T-helper 17 cell (primary cell): ENCODE measurements at places on chromosomes 11 and 22. TPM values are rescaled to one million over a fixed set of nuclear protein-coding genes. Genes with fewer than 3 reads are reported as not detected.

DNA sequence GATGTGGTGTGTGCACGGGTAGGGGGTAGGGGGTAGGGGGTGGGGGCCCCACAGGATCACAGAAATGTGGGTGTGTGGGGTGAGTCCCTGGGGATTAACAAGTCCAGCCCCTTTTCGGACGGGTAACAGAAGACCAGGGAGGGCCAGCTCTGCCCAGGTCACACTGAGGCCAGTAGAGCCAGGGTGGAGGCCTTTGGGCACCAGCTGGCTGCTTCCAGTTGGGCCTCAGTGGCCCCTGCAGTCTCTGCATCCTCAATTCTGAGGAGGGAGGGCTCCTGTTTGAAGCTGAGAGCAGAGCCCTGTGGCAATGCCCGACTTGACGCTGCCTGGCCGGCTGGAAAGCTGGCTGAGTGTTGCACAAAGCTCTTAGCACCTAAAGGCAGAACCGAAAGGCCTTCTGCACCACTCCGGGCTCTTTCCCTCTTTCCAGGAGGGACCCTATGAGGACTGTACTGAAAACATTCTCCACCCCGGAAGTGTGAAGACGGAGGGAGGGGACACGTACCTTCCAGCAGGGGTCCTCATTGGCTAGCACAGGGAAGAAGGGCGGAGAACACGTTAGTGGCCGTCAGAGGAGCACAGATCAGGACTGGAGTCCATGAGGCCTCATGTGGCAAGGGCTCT lies 120.4 kb downstream of the PHF21B start:
- DNase-seq: no peak

DNA sequence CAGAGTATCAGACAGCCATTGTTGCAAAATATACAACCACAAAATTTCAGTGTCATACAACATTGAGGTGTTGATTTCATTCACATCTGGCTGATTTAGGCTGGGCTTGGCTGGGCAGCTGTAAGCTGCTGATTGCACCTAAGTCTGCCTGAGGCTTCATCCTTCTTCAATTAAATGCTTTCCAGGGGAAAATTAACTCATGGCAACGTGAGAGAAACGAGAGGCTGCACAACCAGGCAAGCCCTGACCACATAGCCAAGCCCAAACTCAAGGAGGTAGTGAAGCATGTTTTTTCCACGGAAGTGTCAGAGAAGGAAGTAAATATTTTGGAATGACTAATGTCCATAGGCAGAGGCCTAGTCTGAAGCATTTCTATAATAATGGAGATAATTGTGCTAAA lies 273.8 kb upstream of the ZC3H12C start:
- DNase-seq: no peak

DNA sequence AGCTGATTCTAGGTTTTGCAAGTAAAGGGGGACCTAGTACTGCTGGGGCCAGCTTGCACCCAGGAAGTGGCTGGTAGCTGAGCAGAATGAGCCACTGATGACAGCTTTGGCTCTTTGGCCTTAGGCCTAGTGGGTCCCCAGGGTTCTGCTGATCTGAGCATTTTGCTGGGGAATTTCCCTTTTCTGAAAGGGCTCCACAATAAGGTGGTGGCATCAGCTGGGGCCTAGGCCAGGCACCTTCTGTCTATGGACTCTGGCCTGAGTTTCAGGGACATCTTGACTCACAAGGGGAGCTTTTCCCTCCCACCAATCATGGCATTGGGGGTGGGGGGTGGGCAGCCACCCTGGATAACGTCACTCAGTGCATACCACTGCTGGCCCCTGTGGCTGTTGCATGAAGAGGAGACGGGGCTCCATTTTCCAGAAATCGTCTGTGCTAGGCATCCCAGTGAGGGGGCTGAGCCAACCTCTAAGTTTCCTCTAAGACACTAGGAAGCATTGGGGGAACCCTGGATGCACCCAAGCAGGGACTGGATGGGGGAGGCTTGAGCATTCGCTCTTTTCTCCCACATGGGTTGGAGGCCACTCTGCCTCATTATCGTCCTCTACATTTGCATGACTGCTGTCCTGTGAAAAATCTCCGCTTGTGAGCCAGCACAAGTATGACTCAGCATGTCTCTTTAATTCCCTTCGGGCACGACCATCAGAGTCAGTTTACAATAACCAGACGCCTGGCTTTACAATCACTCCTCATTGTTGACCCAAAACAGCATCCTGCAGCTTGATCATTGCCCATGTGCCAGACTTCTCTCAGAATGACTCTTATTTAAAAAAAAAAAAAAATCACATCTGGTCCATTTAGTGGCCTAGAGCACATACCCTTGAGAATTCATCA lies 145.0 kb upstream of the THY1 start:
- DNase-seq: no peak

DNA sequence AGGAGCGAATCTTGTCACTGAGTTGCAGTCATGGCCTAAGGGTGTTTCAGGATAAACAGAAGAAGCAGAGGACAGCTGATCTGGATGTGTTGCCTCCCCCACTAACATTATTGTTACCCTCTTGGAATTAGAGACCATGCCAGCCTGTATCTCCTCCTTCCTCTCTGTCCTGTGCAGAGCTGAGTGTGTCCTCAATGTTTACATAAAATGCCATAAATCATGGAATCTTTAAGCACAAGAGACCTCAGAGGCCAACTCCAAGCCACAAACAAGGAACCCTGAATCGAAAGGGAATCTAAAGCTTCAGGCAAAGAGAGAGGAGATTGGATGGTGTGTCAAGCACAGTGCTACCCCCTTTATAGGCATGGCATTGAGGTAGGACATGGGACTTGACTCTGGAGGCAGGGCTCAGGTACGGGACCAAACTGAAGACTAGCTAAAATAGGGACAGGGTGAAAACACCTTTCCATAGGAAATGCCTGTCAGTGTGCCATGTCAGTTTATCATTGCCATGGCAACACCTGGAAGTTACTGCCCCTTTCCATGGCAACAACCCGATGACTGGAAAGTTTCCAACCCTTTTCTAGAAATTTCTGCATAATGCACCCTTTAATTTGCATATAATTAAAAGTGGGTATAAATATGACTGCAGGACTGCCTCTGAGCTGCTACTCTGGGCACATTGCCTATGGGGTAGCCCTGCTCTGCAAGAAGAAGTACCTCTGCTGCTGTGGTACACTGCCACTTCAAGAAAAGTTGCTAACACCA lies 489.7 kb downstream of the MIAT start:
- DNase-seq: no peak

- no peak for DNase-seq
Measured at GRCh38 chr11:87942786-87943185, 232.5 kb downstream of the RAB38 start.

GRCh38 chr11:9575260-9576240 lies 2.1 kb downstream of the WEE1 start:
- DNase-seq: no peak

DNA sequence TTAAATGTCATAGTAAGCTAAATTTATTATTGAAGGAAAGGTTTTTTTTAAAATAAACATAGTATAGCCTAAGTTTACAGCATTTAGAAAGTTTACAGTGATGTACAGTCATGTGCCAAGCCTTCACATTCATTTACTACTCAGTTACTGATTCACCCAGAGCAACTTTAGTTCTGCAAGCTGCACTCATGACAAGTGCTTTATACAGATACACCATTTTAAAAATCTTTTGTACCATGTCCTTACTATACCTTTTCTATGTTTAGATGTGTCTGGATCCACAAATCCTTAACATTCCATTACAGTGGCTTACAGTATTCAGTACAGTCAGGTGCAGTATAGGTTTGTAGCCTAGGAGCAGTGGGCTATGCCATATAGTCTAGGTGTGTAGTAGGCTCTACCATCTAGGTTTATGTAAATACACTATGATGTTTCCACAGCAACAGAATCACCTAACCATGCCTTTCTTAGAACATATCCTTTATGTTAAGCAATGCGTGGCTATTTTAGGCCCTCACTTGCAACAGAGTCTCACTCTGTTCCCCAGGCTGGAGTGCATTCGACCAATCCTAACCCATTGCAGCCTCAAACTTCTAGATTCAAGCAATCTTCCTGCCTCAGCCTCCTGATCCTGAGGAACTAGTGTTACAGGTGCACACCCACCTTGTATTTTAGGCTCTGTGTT lies 79.5 kb upstream of the SLC25A18 start:
- DNase-seq: no peak

DNA sequence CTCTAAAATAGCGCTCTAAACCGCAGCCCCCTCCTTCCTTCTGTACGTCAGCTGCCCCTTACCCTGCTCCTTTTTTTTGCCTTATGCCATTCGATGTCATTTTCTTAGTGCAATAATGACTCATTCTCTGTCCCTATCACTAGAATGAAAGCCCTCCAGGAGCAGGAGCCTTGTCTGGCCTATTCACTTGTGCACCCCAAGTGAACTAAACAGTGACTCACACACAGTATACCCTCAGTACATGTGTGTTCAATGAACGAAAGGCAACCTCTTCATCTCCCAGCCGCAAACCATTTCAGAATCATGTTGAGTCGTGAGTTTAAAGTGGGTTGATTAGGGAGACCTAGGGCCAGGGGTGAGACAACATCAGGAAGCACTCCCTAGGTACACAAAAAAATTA lies 50.7 kb upstream of the SPATA19 start:
- no peak for DNase-seq

GRCh38 chr11:121672630-121673487 lies 220.1 kb upstream of the SORL1-AS1 start:
- no peak for DNase-seq

- no peak for DNase-seq
Measured at GRCh38 chr11:130096042-130096441, 26.3 kb downstream of the APLP2 start.

DNA sequence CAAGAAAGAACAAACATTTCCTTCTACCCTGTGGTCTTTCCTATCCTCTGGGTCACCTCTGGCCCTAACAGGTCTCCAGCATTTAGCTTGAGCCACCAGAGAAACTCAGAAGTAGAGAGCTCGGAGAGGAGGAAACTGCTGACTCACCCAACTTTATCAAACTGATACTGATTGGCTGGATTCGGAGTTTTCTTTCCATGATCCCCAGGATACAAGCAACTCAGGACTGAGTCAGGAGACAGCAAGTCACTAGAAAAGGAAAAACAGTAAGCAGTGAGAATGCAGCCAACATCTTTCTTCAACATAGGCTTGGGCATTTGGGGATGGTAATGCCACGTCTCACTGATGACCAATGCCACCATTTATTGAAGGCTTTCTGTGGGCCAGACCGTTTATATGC lies 32.7 kb downstream of the THOC5 start:
- DNase-seq: no peak

DNA sequence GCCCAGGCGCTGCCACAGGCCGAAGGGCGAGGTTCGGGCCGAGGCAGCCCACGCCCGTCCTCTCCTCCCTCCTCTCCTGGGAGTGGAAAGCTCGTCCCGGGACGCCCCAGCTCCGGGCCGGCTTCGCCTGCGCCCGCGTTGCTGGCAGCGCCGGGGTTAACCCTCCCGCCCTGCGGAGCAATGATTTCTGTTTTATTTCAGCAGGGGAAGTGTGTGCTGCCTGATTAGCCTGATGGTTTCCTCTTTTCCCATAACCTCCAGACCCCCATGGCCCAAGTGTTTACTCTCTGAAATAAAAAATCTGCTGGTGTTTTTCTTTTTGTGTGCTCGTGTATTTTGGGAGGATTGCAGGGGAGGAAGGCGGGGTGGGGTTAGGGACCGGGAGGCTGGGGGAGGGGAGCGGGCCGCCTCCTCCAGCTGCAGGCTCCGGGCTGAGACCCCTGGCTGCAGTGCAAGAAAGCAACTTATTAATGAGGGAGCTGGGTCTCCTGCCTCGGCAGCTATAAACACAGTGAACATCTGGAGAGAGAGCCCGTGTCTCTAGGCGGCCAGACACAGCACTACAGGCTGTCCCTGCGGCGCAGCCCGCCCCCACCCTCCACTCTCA lies 38.6 kb downstream of the ETS1 start:
- no peak for DNase-seq

GRCh38 chr11:125971618-125972017 lies 25.8 kb downstream of the VSIG10L2 start:
- DNase-seq: no peak

DNA sequence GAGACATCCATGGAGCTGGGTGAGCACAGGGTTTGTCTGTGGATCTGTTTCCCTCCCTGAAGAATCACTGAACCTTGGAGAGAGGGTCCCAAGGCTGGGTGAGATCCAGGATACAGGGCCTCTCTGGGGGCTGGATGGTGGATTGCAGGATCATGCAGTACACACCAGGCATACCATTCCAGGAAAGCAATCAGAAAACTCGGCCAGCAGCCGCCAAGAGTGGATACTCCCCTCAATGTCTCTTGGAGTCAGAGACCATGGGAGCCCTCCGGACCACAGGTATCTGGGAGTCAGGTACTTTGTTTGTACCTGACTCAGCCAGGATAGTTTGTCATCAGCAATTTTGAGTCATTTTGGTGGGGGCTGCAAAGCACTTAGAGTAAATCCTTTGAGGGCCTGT lies 14.6 kb upstream of the SYT13 start:
- DNase-seq: no peak

Gene CCDC87
- 0.63 TPM for total RNA-seq

Gene CNTN5
- not detected for total RNA-seq

Gene PATE2
- not detected for total RNA-seq

Gene PTPN5
- not detected for total RNA-seq

Gene TPCN2
- 9.1 TPM for total RNA-seq

Gene C11orf52
- total RNA-seq: not detected

Gene TMEM132A
- total RNA-seq: not detected

Gene KIRREL3
- not detected for total RNA-seq
